Activated CD4-positive, alpha-beta memory T cell treated with anti-CD3 and anti-CD28 coated beads for 36 hours (primary cell): ENCODE measurements at places on chromosomes 2 and 18. TPM values are rescaled to one million over a fixed set of nuclear protein-coding genes. Genes with fewer than 3 reads are reported as not detected.

The DSC2 gene
- total RNA-seq: not detected

The EPHA4 gene
- total RNA-seq: 6.3 TPM

The ACOXL gene
- total RNA-seq: 0.26 TPM

The LINC00305 gene
- total RNA-seq: not detected

The RTP5 gene
- 0.12 TPM for total RNA-seq

The ITGAV gene
- total RNA-seq: 9.9 TPM

The CPLX4 gene
- total RNA-seq: not detected

The NBEAL1 gene
- total RNA-seq: 11.6 TPM

The AQP12A gene
- not detected for total RNA-seq

The PDCD1 gene
- 47.6 TPM for total RNA-seq

The ASB3 gene
- total RNA-seq: 21.1 TPM
